ENCODE measurements at places on chromosomes 6 and 20. TPM values are rescaled to one million over a fixed set of nuclear protein-coding genes. Genes with fewer than 3 reads are reported as not detected.

GRCh38 chr6:50815436-50816114 lies 3.1 kb upstream of the TFAP2B start:
- H3K4me3 ChIP-seq: peak overlapping the region; percentile 44
- H3K27ac ChIP-seq: no peak overlapping the region
- H3K4me1 ChIP-seq: peaks cover 5% of the 10 kb centered on the region
- no peaks in the 10 kb centered on the region for H3K27me3 ChIP-seq

DNA sequence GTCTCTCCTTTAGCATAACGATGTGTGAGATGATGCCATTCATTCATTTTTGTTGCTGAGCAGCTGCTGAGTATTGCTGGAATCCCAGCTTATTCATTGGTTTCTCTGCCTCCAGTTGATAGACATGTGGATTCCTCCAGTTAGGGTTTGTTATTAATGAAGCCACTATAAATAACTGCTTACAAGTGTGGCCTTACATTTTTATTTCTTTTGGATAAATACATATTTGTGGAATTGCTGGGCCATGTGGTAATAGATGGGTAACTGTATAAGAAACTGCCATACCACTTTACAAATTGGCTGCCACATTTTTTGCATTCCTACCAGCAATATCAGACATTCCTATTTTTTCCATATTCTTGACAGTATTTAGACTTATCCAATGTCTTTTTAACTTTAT lies 2.6 kb upstream of the HLA-B start:
- H3K27me3 ChIP-seq: no peaks in the 10 kb centered on the region
- H3K4me3 ChIP-seq: no peak overlapping the region
- no peak overlapping the region for H3K27ac ChIP-seq
- no peak for DNase-seq
- peaks cover 11% of the 10 kb centered on the region for H3K36me3 ChIP-seq

DNA sequence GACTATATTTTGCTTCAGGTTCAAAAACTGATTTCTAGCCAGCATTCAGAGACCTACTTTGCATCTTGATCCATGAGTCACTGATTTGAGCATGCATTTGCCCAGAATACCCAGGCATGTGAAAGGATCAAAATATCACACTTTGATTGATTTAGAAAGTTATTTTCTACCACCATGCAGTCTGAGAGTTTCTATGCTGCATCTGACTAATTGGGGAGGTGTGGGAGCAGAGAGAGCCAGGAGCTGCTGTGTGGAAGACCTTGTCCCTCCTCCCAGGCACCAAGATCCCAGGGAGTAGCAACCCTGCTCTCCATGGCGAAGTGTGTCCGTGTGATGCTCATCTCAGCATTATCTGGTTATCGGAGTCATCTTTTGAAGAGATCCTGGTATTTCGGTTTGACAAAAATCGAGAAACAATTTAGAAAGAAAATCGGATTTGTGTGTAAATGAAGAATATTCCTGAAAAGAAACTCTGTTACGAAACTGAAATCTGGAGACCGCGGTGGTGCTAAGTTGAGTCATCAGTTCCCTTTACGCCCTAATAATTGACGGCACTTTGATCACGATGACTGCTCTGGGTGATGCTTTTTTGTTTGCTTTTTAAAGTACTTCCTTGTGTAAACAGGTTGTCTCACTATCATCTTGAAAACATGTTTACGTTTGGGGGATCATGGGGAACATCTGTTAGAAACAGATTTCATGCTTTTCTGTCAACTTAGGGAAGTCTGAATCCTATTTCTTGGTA lies 193.4 kb downstream of the BACH2 start:
- H3K27ac ChIP-seq: no peak overlapping the region
- H3K27me3 ChIP-seq: no peaks in the 10 kb centered on the region
- no peaks in the 10 kb centered on the region for H3K36me3 ChIP-seq
- peak; percentile 72 for DNase-seq
- H3K4me1 ChIP-seq: peaks cover 38% of the 10 kb centered on the region
- H3K4me3 ChIP-seq: no peak overlapping the region

Gene LGSN
- not detected for total RNA-seq

DNA sequence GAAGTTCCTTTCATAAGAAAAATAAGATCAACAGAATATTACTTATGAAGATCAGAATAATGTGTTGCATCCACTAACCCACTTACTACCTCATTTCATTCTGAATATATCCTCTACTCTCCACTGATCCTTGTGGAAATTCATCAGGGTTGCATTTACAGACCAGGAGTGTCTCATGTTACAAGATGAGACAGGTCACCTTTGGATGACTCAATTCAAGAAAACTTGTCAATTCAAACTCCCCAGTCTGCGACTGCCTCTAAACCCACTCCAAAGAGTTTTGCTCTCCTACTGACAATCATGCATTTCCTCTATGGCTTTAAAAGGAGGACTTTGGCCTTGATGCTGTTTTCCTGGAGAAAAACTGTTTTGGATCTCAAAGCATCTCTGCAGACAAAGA lies 68.4 kb downstream of the ID4 start:
- H3K4me3 ChIP-seq: no peak overlapping the region
- no peak for DNase-seq
- H3K4me1 ChIP-seq: no peaks in the 10 kb centered on the region
- H3K36me3 ChIP-seq: no peaks in the 10 kb centered on the region
- no peak overlapping the region for H3K27ac ChIP-seq

Gene SLC2A10
- not detected for total RNA-seq

- peaks cover 13% of the 10 kb centered on the region for H3K4me1 ChIP-seq
- no peaks in the 10 kb centered on the region for H3K27me3 ChIP-seq
- no peak overlapping the region for H3K27ac ChIP-seq
- H3K4me3 ChIP-seq: no peak overlapping the region
- H3K36me3 ChIP-seq: peaks cover 7% of the 10 kb centered on the region
These were observed 33.9 kb downstream of the CYP39A1 start for GRCh38 chr6:46618726-46619125.

- H3K36me3 ChIP-seq: peaks cover 26% of the 10 kb centered on the region
- peak overlapping the region; percentile 64 for H3K4me3 ChIP-seq
- H3K4me1 ChIP-seq: peaks cover 65% of the 10 kb centered on the region
- DNase-seq: no peak
These were observed 99.4 kb upstream of the RIPOR2 start for GRCh38 chr6:25035174-25035511.

DNA sequence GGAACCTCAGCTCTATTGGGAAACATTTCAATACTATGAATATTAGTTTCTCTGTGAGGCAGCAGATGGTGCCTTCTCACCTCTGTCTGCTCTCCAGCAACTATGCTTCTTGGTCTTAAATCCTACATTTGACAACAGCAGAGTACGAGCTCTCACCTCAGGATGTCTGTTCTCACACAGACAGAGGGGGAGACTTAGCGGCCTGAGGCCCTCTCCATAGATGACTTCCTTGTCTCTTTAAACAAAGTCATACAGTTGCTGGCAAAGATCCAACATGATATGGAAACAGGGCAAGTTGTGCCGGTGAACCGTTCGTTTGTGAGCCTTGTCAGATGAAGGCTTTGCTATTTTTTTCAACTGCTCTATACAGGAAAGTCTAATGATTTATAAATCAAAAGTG lies 43.7 kb upstream of the GABRR1 start:
- no peaks in the 10 kb centered on the region for H3K36me3 ChIP-seq
- no peak overlapping the region for H3K27ac ChIP-seq
- DNase-seq: no peak
- no peaks in the 10 kb centered on the region for H3K27me3 ChIP-seq
- 0 out of 2 replicates have a peak, but pooled peaks cover 2% of the 10 kb centered on the region for H3K4me1 ChIP-seq

Gene HLA-DPB1
- total RNA-seq: 601 TPM

DNA sequence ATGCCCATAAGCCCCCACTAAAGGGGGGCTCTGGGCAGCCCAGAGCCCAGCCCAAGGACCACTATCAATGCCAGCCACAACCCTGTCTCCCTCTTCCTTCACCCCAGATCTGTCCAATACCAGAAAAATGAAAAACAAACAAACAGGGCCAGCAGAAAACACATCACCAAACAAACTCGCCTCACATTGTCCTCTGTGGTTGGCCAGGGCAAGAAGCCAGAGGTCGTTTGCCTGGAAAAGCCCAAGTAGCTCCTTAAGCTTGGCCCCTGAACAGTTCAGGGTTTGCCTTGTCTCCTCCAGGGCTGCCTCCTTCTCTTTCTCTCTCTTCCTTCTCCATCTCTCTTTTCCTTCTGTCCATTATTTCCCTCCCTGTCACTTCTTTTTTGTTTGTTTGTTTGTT lies 10.1 kb upstream of the SCUBE3 start:
- H3K27me3 ChIP-seq: no peaks in the 10 kb centered on the region
- no peak for DNase-seq
- H3K36me3 ChIP-seq: no peaks in the 10 kb centered on the region
- H3K4me1 ChIP-seq: no peaks in the 10 kb centered on the region

DNA sequence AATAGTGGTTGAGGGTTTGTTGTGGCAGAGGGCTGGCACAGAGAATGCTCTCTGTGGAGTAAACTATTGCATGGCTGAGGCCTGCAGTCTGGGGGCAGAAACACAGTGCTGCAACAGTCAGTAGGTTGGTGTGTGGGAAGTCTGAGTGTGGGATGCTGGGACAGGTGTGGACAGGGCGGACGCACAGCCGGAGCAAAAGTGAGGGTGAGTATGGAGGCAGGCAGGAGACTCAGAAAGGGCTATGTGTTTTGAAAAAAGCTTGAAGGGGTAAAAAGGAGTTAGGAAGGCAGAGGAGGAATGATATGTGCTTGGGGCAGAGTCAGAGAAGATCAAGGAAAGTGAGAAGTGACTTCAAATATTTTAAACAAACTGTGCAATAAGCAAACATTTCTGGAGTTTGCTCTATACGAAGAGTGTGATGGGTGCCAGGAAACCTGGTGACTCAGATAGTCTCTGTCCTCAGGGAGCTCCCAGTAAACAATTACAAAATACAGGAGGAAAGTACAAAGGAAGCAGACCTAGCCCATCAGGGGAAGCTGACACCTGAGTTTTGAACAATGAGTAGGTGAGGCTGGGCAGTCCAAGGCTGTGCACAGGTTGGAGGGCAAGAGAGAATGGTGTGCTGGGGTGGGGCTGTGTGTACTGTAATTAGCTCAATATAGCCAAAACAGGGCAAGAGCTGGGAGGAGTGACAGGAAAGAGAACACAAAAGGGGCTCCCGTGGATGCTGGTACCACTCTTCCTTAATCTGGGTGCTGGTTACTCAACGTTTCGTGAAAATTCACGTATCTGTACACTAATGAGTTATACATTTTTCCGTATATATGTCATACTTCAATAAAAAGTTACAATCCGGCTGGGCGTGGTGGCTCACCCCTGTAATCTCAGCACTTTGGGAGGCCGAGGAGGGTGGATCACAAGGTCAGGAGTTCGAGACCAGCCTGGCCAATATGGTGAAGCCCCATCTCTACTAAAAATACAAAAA lies 55.2 kb downstream of the PIGU start:
- no peak for DNase-seq
- no peaks in the 10 kb centered on the region for H3K36me3 ChIP-seq
- H3K4me1 ChIP-seq: peaks cover 11% of the 10 kb centered on the region
- H3K27me3 ChIP-seq: no peaks in the 10 kb centered on the region
- H3K4me3 ChIP-seq: no peak overlapping the region

DNA sequence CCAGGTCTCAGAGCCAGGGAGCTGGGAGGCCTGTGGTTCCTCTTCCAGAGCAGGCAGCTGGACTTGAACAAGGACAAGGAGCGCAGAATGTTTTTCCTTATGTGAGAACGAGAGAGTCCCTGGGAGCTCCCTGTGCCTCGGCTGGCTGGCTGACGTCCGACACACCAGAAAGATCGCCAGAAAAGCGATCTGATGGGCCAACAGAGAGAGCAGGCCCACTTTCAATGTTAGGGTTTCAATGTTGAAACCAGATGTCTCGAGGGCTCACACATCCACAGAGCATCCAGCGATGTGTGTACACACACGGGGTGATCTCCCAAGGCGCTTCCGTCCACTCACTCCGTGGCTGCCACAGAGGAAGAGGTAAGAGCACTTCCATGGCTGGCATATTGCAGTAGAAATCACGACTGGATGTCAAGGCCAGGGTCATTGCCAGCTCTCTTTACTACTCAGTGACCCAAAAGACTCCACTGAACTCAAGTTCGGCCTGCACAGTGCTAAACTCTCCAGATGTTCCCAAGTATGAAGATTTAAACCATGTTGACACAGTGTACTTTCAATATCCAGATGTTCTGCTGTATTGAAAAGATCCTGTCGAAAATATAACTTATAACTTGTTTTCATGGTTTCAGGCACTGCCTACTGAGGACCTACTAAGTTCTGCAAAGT lies 70.8 kb upstream of the FOXC1 start:
- no peak for DNase-seq
- H3K4me1 ChIP-seq: no peaks in the 10 kb centered on the region
- no peak overlapping the region for H3K4me3 ChIP-seq
- no peaks in the 10 kb centered on the region for H3K27me3 ChIP-seq
- H3K36me3 ChIP-seq: no peaks in the 10 kb centered on the region

Gene LSM2
- 57.4 TPM for total RNA-seq

Gene VGLL2
- not detected for total RNA-seq

Gene ZBTB12
- total RNA-seq: 13.3 TPM

Gene SLC12A5
- not detected for total RNA-seq

GRCh38 chr6:170435766-170436165 lies 117.3 kb downstream of the PSMB1 start:
- H3K27me3 ChIP-seq: no peaks in the 10 kb centered on the region
- H3K27ac ChIP-seq: no peak overlapping the region
- H3K4me1 ChIP-seq: no peaks in the 10 kb centered on the region
- DNase-seq: no peak
- no peaks in the 10 kb centered on the region for H3K36me3 ChIP-seq
- H3K4me3 ChIP-seq: no peak overlapping the region

DNA sequence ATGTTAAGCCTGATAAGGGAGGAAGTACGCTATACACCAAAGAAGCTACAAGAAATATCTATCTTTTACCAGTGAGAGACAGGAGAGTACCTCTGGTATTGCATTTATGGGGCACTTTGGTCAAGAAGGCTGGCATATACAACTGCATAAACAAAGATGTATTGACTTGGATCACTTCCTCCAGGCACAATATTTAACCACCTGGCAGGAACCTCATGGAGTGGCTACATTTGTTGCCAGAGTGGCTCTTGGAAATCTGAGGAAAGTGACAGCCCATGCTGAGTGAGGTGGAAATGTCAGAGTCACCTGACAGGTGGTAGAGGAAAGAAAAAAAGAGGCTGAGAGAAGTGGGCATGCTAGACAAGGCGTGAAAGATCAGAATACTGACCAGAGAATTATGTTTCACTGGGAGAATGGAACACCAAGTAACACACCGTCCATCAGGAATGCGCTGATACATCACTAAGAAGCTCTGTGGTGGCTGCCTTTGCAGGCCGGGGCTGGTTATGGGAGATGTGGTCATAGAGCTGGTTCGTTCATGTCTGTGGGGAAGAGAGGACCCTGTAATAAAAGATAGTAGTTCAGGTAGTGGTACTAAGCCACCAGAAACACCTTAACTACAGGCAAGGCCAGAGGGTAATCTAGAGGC lies 61.4 kb upstream of the UFL1 start:
- no peak for DNase-seq
- no peak overlapping the region for H3K27ac ChIP-seq
- no peaks in the 10 kb centered on the region for H3K27me3 ChIP-seq
- H3K4me1 ChIP-seq: no peaks in the 10 kb centered on the region
- H3K36me3 ChIP-seq: no peaks in the 10 kb centered on the region
- no peak overlapping the region for H3K4me3 ChIP-seq

GRCh38 chr20:58224097-58224496 lies 4.4 kb downstream of the ANKRD60 start:
- H3K36me3 ChIP-seq: no peaks in the 10 kb centered on the region
- no peak for DNase-seq
- no peak overlapping the region for H3K4me3 ChIP-seq
- H3K4me1 ChIP-seq: no peaks in the 10 kb centered on the region

Gene SNX3
- total RNA-seq: 90.8 TPM

GRCh38 chr20:50012282-50013263 lies 29.8 kb downstream of the SNAI1 start:
- peak; percentile 61 for DNase-seq
- H3K27me3 ChIP-seq: no peaks in the 10 kb centered on the region
- no peaks in the 10 kb centered on the region for H3K36me3 ChIP-seq
- H3K4me3 ChIP-seq: no peak overlapping the region
- no peaks in the 10 kb centered on the region for H3K4me1 ChIP-seq
- no peak overlapping the region for H3K27ac ChIP-seq
